Stimulated activated CD8-positive, alpha-beta memory T cell treated with anti-CD3 and anti-CD28 coated beads, Interleukin-15, amount 100 ng/mL, for 48 hours (primary cell): ENCODE measurements at places on chromosomes 6 and 20.
A peak's percentile ranks its signal among the peaks of the same experiment; 100 is the strongest.

- no peak for DNase-seq
Measured at GRCh38 chr20:44478206-44478605, 2.5 kb downstream of the TTPAL start.

GRCh38 chr6:5706124-5707033, 300.3 kb downstream of the NRN1 start:
- DNase-seq, result no peak

- DNase-seq, result no peak
Measured at GRCh38 chr20:19867074-19867473, 109.0 kb downstream of the RIN2 start.

- DNase-seq, result no peak
Measured at GRCh38 chr20:53757472-53757913, 163.9 kb upstream of the ZNF217 start.

GRCh38 chr20:40535816-40536215, 153.2 kb downstream of the MAFB start:
- no peak for DNase-seq

DNA sequence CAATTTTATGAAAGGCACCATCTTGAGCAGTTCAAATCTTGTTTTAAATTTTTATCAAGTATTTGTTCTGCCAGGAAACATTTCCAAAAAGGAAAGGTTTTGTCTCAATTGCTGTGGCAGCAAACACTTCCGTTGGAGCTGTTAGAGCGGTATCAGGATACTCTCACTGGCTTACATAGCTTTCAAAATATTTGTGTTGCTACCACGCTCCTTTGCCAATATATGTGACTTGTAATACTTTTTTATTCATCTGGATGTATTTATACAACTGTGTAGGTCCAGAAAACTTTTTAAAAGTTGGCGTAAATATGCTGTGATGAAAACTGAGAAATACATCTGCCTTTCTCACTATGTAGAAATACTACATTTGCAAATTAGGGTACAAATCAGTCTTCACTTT, 37.8 kb upstream of the NHSL1 start:
- DNase-seq, result no peak

DNA sequence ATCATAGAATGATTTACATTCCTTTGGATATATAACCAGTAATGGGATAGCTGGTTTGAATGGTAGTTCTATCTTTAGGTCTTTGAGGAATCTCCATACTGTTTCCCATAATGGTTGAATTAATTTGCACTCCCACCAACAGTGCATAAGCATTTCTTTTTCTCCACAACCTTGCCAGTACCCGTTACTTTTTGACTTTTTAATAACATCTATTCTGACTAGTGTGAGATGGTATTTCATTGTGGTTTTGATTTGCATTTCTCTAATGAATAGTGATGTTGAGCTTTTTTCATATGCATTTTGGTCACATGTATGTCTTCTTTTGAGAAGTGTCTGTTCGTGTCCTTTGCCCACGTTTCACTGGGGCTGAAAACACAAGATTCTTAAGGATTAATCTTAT, 107.3 kb downstream of the TINAG start:
- no peak for DNase-seq

- DNase-seq, result no peak
Measured at GRCh38 chr6:99333068-99333467, 16.4 kb downstream of the FAXC start.

DNA sequence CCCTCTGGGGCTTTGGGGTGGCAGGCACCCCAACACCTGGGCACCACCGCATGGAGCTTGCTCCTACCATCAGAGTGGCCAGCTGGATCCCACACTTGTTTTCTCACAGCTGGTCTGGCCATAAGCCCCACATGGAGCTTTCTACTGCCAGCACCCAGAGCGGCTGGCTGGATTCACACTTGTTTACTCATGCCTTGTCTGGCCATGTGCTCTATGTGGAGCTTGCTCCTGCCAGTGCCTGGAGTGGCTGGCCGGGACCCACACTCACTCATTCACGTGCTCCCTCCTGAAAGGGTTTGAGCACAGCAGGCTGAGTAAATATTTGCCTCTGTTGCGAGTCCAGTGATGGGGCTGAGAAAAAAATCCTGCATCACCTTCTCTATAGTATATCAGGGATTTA, 487.0 kb downstream of the CD109 start:
- DNase-seq, result no peak

DNA sequence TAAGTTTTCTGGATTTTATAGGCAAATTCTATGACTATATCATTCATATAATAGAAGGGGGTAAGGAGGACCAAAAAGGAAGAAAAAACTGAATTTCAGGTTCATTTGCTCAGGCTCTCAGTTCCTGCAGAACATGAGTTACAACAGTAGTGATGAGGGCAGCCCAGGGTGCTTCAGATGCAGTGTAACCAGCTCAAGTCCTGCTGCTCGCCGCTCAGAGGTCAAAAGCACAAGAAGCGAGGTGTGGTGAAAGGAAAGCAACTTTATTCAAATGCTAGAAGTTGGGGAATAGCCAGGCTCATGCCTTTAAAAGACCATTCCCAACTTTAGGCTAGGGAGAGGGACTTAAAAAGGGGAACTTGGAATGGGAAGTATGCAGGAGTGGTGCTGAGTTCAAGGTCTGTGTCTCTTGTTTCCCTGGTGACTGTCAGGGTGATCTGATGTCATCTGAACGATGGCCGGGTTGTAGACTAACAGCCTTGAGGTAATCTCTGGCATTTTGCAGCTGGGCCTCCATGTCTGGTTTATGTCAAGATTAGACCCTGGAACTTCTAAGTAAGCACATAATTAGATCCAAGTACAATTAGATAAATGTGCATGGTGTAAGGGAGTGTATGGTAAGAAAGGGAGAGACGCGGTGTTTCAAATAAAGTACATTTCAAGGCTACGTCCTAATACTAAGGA, 14.5 kb upstream of the SEC63 start:
- DNase-seq, result no peak

- DNase-seq, result no peak
Measured at GRCh38 chr6:163415620-163416556, 1.4 kb downstream of the QKI start.

DNA sequence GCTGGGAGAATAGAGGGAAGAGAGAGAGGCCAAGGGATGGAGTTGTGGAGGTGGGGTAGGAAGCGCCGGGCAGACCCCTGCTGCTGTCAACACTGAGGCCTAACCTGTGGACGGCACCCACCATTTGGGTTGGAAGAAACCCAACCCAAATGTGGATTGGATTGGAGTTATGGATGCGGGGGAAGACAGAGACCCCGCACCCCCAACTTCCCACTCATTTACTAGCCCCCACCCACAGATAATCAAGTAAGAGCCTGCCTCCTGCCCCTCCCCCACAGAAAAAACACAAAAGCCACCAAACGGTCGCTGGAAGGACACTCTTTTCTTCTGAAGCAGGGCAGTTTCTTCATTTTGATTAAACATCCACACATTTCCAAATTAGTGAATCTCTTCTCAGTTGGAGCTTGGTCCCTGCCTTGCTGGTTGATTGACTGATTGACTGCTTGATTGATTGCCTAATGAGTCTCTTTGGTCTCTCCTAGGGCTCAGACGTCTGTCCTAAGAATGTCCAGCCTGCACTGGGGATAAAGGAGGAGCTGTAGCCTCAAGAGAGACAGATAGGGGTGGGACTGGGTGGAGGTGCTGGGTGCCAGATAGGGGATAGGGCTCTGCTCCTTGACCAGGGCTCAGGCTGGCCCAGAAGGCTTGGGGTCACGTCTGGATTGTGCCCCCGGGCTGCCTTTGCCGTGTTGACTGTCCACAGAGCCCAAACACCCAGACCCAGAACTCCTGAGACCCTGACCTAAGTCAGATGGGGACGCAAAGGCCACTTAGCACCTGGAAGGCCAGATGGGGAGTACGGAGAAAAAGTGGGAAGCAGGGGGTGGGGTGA, 74.9 kb upstream of the FOXP4 start:
- no peak for DNase-seq

DNA sequence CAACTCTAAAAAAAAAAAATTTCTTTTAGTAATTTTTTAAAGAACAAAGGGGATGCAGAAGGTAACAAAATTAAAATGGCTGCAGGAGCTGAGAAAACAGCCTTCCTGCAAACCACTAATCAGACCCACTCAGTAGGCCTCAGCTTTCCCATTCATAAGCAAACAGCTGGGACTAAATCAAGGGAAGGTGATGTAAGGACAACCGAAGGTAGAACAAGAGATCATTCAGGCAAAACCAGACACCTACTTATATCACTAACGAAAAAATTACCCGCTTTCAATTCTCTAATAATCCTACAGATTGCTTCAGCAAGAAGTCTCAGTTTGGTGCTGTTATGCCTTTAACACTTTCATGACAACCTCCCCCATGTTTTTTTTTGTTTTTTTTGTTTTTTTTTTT, 124.0 kb downstream of the ZMYND8 start:
- no peak for DNase-seq

- no peak for DNase-seq
Measured at GRCh38 chr6:63476302-63476701, 96.0 kb upstream of the LOC128125822 start.

DNA sequence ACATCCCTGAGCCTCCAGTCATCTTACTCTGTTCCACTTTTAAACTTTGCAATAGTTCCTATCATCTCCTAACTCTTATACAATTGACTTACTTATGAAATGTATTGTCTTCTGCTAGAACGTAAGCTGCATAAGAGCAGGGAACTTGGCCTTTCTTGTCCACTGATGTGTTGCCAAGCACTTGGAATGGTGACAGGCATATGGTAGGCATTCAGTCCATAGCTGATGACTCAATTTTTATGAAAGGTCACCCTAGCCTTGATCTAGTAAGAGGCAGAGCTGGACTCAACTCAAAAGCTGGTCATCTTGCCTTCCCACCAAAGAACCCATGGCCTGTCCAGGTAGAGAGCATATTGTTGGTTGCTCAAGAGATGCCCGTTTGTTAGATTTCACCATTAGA, 82.4 kb upstream of the FAM184A start:
- no peak for DNase-seq

DNA sequence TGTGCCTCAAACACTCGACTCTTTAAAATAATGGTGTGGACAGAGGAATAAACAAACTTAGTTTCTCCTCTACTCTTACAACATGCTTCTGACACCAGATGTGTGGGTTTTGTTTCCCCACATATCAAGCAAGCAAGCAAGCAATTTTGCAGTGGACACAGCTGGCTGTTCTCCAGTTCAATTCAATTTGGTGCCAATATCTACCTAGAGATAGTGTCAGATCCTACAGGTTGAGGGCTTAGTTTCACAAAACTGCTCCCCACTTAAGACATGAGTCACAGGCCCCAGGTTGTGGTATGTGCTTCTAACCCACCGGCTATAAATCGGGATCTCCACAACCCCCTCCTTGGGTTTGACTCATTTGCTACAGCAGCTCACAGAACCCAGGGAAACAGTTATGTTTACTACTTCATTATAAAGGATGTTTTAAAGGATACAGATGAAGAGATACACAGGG, 131.4 kb upstream of the TRAF3IP2 start:
- DNase-seq, result peak; percentile 29

GRCh38 chr20:43985608-43986316, 71.1 kb downstream of the TOX2 start:
- no peak for DNase-seq

DNA sequence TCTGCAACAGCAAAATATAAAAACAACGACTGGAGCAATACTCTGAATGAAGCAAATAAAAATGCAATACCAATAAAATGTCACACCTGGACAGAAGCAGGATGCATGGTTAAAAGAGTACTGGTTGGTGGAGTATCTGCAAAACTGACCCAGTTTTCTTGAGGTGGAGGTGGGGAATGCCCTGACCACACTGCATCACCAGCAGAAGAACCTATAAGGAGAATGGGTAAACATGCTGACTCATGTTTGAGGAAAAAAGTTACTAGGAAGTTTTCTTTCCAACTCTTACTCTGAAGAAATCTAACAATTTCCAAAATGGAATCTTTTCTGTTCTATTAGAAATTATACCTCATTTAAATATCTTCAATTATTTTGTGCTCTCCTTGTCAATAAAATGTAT, 43.6 kb downstream of the REPS1 start:
- no peak for DNase-seq

- no peak for DNase-seq
Measured at GRCh38 chr20:63544958-63545516, 2.5 kb downstream of the SRMS start.

DNA sequence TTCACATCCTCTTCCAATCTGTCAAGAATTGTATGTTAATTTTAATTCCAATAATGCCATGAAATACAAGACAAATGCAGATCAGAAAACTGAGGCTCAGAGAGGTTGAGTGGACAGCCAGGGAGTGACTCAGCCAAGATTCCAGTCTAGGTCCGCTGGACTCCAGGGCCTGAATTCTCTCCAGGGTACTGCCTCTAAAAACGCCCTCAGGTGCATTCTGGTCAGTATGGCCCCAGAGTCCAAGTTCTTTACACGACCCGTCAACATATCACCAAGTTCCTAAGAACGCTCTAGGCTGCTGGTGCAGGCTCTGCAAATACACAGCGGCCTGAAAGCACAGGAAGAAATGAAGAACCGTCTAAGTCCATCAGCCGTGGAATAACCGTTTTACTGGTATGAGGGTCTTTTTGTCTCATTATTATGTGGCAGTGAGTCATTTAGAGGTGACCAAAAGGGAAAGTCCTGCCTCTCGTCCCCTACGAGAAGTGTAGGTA, 709 bp upstream of the ASXL1 start:
- no peak for DNase-seq
